ENCODE measurements at places on chromosomes 3 and 15. TPM values are rescaled to one million over a fixed set of nuclear protein-coding genes. Genes with fewer than 3 reads are reported as not detected.

GRCh38 chr3:177705976-177706823 lies 508.9 kb upstream of the TBL1XR1 start:
- no peak for DNase-seq

CLDN18 gene
- not detected for total RNA-seq

DNA sequence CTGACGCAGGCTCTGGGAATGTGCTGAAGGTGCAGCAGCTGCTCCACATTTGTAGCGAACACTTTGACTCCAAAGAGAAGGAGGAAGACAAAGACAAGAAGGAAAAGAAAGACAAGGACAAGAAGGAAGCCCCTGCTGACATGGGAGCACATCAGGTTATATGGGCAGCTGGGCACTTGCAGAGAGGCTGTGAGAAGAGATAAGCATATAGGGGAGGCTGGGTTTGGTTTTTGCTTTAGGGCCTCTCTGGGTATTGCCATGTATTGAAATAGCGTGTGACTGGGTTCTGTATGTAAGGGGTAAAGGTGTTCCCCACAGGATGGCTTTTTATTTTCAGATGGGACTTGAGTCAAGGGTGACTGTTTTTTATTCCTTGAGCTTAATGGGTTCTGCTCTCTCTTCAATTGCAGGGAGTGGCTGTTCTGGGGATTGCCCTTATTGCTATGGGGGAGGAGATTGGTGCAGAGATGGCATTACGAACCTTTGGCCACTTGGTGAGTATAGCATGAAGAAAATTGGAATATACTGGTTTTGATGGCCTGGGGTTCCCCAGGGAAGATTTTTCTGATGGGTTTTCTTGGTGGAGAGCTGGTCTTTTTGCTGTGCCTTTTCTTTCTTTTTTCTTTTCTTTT lies 7.4 kb downstream of the PSMD2 start:
- no peak for DNase-seq

ANKRD34C gene
- not detected for total RNA-seq

TNIK gene
- total RNA-seq, result 26.6 TPM

GRCh38 chr3:56880720-56881575 lies 79.2 kb upstream of the ARHGEF3 start:
- DNase-seq, result no peak

- DNase-seq, result no peak
Measured at GRCh38 chr3:5278666-5279065, 91.2 kb downstream of the EDEM1 start.

SERINC4 gene
- not detected for total RNA-seq

- DNase-seq, result no peak
Measured at GRCh38 chr15:64122936-64123351, 27.2 kb downstream of the SNX1 start.

DNA sequence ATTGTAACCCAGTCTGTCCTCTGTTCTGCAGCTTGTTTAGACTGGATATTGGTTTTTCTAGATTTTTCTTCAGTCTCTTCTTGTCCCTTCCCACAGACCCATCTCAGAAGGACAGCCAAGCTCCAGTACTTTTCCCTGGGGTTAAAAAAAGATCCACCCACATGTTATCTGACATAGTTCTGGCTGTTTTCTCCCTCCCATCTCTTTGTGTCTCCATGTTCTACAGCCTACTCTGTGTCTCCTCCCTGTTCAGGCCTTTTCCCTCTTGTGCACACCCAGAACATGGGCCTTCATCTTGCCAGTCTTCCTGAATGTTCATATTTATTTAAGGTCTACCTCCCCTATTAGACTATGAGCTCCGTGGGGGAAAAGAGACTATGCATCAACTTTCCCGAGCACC lies 5.1 kb upstream of the PPP4R2 start:
- DNase-seq, result no peak

GRCh38 chr15:77983091-77983707 lies 94.3 kb downstream of the TBC1D2B start:
- no peak for DNase-seq

CTSH gene
- total RNA-seq, result 250 TPM

TGM5 gene
- 0.26 TPM for total RNA-seq

DNA sequence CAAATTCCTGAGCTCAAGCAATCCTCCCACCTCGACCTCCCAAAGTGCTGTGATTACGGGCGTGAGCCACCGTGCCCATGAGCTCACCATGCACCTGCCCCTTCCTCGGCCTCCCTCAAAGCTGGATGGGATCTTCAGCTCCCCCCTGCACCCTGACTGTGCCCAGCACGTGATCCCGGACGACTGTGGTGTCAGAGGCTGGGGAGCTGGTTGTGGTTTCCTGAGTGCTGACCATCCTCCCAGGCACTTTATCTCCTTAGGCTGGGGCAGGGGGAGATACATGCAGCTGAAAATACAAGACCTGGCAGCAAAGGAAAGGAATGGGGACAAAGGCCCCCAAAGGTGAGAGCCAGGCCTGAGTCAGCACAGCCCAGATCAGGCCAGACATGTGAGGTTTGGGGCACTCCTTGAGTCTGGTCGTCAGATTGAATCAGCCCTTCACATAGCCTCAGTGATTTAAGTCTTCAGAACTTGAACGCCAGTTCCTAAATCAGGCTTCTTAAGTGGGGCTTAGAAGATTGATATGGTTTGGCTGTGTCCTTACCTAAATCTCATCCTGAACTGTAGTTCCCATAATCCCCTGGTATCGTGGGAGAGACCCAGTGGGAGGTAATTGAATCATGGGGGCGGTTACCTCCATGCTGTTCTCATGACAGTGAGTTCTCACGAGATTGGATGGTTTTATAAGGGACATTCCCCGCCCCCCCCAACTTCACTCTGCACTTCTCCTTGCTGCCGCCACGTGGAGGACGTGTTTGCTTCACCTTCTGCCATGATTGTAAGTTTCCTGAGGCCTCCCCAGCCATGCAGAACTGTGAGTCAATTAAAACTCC lies 35.8 kb downstream of the PRKCD start:
- DNase-seq, result no peak

DNA sequence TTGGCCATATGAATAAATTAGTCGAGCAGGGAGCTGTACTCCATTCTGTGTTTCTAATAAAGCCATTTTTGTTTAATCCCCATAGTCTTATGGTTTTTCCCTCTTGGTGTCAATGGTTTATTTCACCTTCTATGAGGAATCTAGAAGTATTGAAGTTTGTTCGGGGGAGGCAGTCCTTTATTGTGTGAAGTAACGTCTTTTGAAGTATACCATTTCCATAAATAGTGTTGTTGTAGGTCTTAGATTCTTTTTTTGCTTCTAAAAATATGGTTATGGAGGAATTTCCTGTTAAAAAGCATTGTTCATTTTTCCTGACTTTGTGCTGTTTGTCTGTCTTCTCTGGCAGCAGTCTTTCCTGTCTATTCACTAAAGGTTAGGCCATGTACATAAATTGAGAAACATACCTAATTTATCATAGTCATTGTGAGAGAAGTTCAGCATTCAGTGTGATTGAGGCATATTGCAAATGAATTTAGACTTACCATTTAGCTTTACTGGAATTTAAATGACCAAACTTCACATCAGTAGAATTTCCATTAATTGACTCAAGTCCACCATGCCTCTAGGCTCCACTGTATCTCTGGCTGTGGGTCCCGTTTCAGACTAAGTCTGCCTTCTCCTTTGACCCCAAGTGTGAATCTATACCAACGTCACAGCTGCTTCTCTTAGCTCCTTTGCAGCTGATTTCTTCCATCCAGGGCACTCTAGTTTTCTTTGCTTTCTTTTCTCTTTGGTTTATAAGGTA lies 37.3 kb downstream of the YEATS2 start:
- DNase-seq, result no peak

DNA sequence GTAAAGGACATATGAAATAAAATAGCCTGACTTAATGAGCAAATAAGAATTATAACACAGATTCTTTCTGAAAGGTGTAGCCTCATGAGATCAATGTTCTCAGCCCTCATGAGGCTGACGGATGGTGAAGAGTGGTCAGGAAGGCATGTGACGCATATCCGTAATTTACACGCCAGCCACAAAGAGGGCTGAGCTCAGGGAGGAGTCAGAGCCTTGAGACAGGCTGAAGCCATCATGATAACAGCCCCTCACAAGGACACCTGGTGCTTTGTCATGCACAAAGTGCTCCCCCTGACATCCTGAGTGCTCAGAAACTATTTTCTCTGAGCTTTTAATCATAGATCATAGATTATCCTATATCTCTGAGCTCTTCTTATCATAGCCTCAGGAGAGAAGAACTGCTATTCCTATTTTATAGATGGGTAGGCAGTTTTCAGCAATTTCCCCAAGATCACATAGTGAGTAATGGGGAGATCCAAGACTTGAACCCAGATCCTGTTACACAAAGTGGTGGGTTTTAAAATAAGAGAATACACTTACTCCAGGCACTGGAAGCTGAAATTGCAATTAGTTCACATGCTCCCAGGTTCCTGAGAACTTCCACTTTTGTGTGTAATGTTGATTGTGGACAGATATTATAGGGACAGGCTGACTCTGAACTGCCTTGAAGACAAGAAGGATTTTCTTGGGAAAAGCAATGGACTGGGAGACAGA lies 267.1 kb downstream of the RPLP1 start:
- DNase-seq, result no peak

LHFPL4 gene
- total RNA-seq, result 0.58 TPM

- DNase-seq, result no peak
Measured at GRCh38 chr3:115361806-115362205, 214.7 kb upstream of the ZBTB20 start.

DNA sequence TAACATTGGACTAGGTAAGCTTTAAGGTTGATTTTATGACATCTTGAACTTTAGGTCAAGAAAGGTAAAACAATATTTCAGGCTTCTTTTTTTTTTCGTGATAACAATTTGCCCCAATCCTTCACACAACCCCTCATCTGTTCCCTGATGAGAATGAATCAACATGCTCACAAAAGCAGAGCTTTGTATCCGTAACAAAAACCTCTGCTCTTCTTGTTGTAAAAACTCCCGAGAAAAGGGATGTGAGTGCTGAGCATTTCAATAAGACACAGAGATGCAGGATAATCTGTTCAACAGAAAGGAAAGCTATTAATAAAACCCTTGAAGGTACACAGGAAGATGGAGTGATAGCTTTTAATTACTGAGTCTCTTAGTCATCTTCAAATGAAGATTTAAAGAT lies 94.3 kb downstream of the RAD18 start:
- DNase-seq, result no peak

GRCh38 chr15:101024073-101024695 lies 105.0 kb downstream of the LRRK1 start:
- DNase-seq, result no peak

DNA sequence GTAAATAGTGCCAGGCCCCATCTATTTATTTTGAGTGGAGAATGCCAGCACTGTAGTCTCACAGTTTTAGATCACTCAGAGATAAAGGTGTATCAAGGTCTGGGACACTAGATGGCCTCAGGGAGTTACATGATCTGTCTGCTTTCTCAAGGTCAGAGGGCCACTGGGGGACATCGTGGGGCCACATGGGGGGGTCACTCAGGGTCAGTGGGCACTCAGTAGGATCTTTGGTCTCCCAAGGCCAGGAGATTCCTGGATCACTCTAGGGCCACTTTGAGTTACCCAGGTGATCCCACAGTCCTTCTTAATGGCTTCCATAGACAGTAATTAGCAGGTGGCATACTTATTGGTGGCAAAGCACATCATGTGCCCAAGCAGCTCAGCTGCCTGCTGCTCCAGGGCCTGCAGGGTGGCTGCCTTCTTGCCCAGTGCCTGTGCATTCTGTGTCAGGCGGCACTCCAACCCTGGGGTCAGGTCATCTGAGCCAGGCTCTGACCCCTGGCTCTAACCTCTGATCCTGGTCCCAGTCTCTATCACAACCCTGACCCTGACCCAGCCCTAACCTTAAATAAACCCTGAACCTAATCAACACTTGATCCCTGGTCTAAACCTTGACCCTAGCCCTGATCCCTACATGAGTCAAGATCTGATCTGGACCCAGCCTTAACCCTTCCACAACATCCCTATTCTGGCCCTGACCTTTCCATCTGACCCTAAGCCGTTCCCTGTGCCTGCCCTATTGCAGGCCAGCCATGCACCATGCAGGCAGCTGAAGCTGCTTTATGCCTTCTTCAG lies 1.8 kb upstream of the LAMB2 start:
- DNase-seq, result no peak

CLCN2 gene
- total RNA-seq, result 4.7 TPM

DNA sequence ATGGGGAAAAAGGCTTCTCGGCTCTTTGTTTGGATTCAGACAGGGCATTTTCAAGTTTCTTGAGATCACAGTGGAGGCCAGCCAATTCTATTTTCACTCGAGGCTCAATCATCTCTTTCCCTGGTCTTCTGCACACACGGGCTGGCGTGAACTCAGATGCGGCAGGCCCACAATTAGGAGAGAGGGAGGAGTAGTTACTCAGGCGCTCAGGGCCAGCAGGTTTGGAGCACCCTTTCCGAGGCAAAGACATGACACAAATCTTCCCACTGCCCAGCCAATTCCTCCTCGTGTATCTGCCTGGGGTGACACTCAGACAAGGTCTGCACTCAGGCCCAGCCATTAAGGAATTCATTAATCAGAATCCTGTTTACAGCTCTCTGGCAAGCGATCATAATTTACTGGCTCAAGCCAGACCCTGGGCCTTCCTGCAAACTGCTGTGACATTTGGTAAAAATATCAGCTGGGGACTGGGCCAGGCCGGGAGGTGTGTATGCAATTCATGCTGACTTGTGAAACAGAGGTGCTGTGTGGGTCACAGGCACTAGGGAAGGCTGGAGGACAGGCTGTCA lies 68.1 kb upstream of the TLE3 start:
- no peak for DNase-seq

INSYN1 gene
- total RNA-seq, result 7.3 TPM

IQCF5 gene
- not detected for total RNA-seq

- no peak for DNase-seq
Measured at GRCh38 chr3:171101982-171102641, 75.6 kb upstream of the SLC2A2 start.

GRCh38 chr3:183560607-183561006 lies 5.1 kb upstream of the KLHL6 start:
- DNase-seq, result no peak

GRCh38 chr3:193874997-193875593 lies 260.9 kb upstream of the HES1 start:
- no peak for DNase-seq

ADGRG7 gene
- total RNA-seq, result 0.11 TPM

TMEM40 gene
- 2.3 TPM for total RNA-seq

GRCh38 chr3:47266709-47267489 lies 15.7 kb downstream of the KIF9 start:
- no peak for DNase-seq

DNA sequence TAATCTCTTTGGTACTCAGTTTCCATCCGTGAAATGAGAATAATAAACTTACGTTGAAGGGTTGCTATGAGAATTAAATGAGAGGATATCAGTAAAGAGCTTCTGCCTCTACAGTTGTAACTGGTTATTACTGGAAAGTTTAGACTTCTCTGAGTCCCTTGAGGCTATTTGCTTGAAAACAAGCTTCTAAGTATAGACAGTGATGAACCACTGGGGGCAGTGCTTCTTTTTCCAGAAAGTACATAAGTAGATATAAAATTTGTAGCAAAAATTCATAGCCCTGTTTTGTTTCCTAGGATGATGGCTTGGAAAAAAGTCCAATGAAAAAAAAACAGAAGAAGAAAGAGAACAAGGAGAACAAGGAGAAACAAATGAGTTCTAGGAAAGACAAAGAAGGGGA lies 87.1 kb downstream of the RGMA start:
- no peak for DNase-seq

DNA sequence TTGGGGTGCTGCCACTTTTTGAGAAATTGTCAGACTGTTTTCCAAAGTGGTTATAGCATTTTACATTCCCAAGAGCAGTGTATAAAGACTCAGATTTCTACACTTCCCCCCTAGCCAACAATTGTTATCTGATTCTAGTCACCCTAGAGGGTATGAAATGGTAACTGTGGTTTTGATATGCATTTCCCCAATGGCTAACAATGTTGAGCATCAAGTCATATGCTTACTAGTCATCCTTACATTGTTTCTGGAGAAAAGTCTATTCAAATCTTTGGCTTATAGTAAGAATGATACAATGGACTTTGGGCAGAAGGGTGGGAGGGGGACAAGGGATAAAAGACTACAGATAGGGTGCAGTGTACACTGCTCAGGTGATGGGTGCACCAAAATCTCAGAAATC lies 73.3 kb downstream of the CSNK1G1 start:
- no peak for DNase-seq
